ENCODE measurements at places on chromosomes 16 and 17.

DNA sequence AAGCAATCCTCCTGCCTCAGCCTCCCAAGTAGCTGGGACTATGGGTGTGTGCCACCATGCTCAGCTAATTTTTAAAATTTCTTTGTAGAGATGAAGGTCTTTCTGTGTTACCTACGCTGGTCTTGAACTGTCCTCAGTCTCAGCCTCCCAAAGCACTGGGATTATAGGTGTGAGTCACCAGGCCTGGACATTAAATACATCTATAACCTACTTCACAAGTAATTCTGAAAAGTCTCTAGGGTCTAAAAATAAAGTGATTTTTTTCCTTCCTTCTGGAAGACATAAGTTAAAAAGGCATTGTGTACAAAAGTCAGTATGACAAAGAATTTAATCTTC lies 118.3 kb downstream of the PARN start:
- DNase-seq, result peak; percentile 39

DNA sequence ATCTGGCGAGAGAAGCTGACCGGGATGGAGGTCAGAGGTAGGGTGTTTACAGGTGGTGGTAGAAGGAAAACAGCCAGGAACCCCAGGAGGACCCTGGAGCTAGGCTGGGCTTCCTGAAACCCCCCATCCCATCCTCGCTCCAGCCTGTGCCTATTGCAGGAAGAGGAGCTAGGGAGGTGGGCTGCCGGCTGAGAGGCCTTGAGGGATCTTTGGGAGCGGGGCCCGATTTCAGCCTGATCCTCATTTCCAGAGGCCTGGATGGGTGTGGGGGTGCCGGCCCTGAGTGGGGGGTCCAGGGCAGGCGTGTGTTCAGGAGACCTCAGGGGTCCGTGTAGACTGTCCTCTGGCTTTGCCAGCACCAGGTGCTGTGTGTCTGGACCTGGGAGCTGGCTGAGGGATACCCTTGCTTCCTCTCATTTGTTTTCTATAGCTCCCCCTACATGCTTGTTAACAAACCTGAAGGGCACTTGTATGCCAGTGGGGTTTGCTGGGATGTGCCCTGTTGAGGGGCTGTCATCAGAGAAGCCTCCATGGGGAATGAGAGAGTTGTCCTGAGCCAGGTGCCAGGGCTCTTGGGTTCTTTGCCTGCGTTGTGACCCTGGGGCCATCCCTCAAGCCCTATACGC lies 18.9 kb upstream of the RAP1GAP2 start:
- DNase-seq, result no peak

GRCh38 chr16:22333457-22333994 lies 36.3 kb downstream of the POLR3E start:
- no peak for DNase-seq

- DNase-seq, result no peak
Observed at GRCh38 chr17:42399948-42400843, 12.0 kb upstream of the STAT3 start.

- peak; percentile 22 for DNase-seq
Observed at GRCh38 chr17:39212841-39213480, 12.8 kb downstream of the STAC2 start.

- no peak for DNase-seq
Observed at GRCh38 chr16:52471650-52472370, 75.1 kb downstream of the TOX3 start.

- DNase-seq, result no peak
Observed at GRCh38 chr17:8272421-8272820, 16.0 kb upstream of the RANGRF start.

GRCh38 chr16:67210069-67210937 lies 11.4 kb downstream of the ELMO3 start:
- no peak for DNase-seq

GRCh38 chr17:40509626-40510327 lies 8.4 kb upstream of the TNS4 start:
- DNase-seq, result no peak

Data from bronchial epithelial cell (primary cell).